ENCODE measurements at places on chromosomes 16 and 17.

- DNase-seq = no peak
Measured at GRCh38 chr17:17612085-17613022, 20.8 kb upstream of the PEMT start.

DNA sequence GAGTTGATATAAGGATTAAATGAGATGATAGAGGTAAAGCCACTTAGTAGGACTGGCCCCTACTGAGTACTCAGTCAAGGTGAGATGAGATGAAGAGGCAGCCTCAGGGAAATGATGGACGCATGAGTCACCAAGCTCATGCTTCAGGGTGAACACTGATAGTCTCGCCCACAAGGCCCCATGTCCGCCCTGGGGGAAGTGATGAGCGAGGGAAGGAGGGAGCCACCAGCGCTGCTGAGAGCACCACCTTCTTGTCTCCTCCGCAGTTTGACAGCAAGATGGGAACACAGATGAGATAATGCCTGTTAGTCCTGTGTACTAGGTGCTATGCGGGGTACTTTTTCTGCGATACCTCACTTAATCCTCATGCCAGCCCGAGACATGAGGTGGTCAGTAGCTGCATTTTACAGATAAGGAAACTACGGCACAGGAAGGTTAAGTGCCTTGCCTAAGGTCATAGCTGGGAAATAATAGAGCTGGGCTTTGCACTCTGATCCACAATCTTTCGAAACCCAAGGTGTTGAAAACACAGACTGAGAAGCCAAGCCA is 383.0 kb downstream of the CPPED1 start:
- DNase-seq = no peak

DNA sequence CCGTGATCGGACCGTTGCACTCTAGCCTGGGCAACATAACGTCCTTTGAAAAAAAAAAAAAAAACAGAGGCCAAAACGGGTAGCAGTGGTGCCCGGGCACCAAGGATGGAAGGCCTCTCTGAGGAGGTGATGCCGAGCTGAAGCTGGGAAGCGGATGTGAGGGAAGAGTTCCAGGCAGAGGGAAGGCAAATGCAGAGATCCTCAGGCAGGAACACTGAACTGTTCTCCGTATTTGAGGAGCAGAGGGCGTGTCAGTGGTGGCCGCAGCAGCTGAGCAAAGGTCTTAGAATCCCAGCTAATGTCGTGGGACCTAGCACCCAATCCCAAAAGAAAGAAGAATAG is 656 bp upstream of the KCTD13 start:
- DNase-seq = no peak

DNA sequence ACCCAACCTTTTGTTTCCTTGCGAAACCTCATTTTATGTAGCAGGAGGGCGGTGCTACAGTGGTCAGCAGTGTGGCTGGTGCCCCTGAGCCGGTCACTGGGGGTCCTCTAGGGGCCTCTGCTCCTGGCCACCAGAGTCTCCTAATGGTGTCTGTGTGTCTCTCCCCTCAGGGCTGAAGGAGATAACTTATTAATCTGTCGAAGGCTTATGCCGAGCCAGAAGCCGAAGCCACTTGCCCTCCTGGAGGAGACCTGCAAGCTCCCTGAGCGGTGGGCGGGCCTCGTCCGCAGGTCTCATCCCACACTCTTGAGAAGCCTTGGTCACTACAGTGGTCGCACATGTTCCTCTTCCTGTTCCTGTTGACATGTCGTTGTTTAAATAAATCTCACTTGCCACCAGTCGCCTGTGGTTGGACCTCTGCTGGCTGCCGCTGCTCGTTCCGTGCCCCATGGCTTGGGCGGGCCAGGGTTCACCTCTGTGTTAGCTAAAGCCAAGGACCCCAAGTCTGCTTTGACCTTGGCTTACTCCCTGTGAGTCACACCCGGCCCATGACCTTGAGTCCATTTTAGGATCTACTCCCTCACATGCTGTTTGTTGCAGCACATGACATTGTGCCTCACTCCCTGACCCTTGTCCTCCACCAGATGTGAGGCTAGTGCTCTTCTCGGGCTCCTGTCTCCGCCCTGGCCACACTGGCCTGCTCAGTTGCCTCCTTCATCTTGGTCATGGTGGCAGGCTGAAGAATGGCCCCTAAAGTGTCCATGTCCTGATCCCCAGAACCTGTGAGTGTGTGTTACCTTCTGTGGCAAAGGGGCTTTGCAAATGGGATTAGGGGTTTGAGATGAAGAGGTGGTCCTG is 38.7 kb upstream of the AQP8 start:
- DNase-seq = no peak

DNA sequence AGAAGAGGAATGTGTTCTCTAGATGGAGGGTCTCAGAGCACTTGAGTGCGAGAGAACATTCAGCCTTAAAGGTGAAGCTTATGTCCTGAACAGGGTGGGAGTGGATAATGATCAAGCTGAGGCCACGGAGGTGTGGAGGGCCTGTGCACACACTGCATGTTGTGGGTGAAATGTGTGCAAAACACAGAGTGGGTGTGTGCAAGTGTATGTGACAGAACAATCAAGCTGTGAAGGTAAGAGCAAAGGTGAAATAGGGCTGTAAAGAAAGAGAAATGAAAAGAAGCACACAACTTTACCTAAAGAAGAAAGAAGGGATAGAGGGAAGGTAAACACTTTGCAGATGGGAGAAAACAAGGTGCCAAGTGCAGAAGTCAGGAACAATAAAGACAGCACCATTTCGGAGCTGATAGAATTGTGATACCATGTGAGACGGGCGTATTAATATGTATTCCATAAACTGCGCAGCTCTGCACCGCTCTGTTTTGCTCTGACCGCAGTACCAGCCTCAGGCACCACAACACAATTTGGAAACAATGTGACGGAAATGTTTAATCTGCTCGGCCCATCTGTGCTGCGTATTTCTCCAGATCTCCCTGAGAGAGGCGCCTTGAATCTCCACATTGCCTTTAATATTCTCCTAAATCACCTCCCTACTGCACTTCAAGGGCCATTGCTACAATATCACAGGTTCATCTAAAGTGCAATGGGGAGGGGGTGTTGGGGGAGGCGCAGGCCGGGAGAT is 40.6 kb downstream of the SNX11 start:
- no peak for DNase-seq

GRCh38 chr17:75457047-75457654 is 716 bp downstream of the TMEM94 start:
- DNase-seq = no peak

GRCh38 chr17:75927286-75927922 is 13.4 kb downstream of the FBF1 start:
- no peak for DNase-seq

DNA sequence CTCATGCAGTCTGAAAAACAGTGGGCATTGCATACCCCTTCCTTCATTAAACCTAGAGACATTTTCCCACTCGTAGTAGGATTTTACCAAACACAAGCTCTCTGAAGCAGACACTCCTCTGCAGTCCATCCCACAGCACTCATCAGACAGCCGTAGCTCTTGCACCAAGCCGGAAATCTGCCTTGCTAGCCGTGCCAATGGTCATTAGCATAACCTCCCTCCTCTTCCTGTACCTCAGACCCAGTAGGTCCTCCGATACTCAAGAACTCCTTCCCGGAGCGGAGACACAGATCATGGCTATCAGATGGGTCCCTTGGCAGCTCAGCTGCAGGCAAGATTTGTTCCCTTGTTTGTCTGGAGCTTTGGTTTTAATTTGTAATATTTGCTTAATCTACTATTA is 483.1 kb upstream of the PSMD7 start:
- DNase-seq = no peak

DNA sequence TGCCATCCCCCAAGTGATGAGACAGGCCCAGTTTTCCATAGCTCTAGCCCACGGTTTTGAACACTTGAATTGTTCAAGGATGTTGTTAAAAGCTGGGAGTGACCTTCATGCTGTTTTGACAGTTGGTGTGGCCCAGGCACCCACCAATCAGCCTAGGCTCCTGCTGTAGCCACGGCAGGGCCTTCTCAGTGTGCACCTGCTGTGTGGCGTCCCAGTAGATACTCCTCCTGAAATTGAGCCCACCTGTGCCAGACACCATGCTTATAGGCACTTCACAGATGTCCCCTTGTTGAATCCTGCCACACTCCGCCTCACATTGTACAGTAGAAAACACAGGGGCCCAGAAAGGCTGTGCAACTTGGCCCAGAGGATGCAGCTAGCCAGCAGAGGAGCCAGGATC is 86.4 kb downstream of the SOCS1 start:
- no peak for DNase-seq

- DNase-seq = no peak
Measured at GRCh38 chr16:23836078-23836403, 258 bp downstream of the PRKCB start.
